CD4-positive, alpha-beta T cell treated with Interleukin-1 beta for 1 hour (primary cell): ENCODE measurements at places on chromosomes 5 and 9.

DNA sequence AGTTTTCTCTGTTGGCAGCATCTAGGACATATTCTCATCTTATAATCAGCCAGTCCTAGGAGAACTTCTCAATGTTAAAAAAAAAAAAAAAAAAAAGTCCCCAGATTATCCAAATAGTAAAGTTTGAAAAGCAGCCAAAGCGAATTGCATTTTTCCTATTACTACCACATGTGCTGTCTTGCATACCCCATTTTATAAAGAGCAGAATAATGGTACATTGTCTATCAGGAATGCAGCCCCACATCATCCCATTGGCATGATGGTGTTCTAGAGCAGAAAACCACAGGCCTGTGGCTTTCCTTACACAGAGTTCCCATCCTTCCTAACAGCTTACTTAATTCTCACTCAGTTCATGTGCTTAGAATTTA is 381.6 kb downstream of the TMEM38B start:
- DNase-seq: no peak

- DNase-seq: no peak
Observed at GRCh38 chr9:130039528-130040147, 3.4 kb downstream of the FNBP1 start.

GRCh38 chr5:113330533-113331208 is 104.1 kb downstream of the TSSK1B start:
- DNase-seq: peak; percentile 61

GRCh38 chr9:120701248-120701647 is 13.0 kb downstream of the MEGF9 start:
- DNase-seq: no peak

DNA sequence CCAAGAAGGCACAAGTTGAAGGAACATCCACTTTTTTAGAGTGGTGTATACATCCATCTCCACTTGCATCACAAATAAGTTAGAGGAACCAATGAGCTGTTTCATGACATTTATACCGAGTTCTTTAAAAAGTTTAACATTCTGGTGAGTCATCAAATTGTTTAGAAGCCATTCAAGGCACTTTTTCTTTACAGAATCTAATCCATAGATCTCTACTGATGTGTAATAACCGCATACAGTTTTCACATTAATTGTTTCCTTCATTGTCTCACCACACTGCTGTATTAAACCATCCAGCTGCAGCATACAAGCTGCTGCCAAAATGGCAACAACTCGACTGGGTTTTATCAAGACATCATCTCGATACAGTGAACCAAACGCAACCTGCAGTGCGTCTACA is 744 bp downstream of the GMCL2 start:
- DNase-seq: no peak
